COR-L47 (cell line): ENCODE measurements at places on chromosomes 5 and 9.

- no peak for DNase-seq
These were observed 8.0 kb upstream of the FCN2 start for GRCh38 chr9:134872482-134873231.

- no peak for DNase-seq
These were observed 624.7 kb upstream of the ACO1 start for GRCh38 chr9:31759703-31760102.

DNA sequence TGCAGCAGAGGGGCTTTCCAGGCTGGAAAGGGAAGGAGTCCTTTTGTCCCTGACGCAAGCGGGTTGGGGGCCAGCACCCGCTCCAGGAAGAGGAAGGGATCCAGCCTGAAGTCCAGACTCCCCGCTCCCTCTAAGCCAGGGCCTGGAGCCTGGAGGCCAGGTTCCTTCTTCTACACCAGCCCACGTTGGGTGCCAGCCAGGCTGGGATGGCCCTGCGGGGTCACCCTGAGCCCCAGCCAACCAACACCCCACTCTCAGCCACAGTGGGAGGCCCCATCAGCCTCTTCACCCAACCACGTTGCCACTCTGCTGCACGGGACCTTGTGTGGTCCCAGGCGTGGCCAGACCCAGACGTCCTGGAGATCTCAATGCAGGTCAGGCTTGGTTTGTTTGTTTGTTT lies 970 bp upstream of the FUT7 start:
- DNase-seq: no peak

GRCh38 chr5:17330386-17330785 lies 113.0 kb downstream of the BASP1 start:
- no peak for DNase-seq

DNA sequence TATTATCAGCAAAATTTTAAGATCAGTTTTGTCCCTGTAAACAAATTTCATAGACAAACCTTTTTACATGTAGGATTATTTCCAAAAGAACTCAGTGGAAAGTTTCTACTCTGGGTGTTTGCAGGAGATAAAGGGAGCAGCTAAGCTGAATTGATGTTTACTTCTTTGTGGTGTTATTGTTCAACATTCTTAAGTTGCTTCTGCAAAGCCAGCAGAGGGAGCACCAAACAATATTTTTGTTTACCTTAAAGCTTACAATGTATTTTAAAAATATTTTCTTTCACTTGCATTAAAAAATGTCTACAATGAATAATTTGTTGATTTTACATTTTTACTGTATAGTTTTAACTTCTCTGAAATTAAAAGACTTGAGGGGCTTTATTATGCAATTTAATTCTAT lies 135.4 kb downstream of the ATG10 start:
- DNase-seq: no peak

- DNase-seq: no peak
These were observed 29.3 kb upstream of the SPDL1 start for GRCh38 chr5:169554251-169554650.

DNA sequence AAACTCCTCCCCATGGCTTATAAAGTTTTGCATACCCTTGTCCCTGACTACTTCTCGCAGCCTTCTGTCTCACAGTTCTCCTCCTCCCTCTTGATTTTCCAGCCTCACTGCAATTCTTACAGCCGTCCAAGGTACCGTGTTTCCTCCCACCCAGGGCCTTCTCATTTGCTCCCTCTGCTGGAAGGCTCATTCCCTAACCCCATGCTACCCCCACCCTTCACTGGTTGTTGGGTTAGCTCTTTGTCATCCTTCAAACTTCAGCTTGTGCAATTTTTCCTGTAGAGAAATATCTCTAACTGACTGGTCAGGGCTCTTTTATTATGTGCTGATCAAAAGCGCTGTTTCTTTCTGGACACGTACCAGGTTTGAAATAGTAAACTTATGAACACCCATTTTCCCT lies 329.2 kb downstream of the EBF1 start:
- DNase-seq: no peak

GRCh38 chr5:53601570-53601969 lies 41.1 kb downstream of the NDUFS4 start:
- no peak for DNase-seq

DNA sequence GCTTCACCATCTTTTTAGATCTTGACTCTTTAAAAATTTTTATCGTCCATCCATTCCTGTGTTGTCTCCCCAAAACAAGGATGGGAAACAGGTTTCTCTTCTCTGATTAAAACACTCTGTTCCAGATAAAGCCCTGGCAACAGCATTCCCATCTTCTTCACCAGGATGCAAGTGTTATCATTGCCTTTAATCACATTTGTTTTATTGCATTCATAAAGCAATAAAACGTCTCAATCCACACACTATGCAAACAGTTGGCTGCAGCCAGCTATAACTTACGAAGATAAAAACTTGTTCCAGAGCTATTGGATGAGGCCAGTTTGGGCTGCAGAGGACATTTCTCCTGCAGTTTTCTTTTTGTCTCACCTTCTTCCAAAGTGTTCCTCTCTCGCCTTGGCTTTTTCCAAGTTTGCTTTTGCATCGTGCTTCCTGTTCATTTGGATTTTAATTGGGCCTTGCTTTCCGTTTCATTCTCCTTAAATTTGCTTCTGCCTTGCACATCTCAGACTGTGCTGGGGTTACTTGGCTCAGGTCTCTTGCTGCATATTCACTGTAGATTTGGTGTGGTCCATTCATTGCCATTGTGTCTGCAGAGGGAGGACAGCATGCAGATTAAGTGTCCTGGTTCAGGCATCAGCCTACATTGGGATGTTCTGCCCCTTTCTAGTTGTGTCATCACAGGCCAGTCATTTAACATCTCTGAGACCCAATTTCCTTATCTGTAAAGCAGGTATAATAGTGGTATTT lies 136.5 kb upstream of the LIFR start:
- no peak for DNase-seq

DNA sequence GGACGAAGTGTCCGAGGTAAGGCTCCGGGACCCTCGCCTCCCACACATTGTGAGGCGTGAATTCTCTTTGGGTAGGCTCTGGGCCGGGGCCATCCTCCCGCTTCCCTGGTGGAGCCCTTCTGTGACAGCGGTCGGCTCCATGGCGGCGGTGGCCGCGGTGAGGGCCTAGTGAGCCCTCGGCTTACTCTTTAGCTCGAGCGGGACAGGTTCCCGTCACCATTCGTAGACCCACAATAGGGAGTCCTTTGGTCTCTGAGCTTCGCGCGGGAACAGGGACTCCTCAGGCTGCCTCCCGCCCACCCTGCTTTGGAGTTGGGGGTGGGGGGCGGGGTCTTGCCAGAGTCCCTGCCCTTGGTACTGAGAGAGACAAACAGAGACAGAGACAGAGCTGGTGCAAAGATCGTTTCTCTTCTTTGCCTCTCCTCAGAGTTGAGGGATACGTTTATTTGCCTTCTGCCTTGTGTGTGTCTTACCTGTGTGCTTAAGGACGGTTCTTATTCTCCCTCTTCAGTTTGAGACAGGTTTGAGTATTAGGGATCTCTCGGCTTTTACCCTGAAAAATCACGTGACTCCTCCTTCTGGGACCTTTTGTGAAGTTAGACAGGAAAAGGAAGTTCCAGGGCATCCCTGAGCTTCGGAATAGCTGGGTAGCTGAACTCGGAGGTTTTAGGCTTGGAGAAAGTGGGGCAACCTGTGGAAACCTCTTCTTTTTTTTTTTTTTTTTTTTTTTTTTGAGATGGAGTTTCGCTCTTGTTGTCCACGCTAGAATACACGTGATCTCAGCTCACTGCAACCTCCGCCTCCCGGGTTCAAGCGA lies 833 bp downstream of the ANKHD1 start:
- peak; percentile 7 for DNase-seq
